ENCODE measurements at places on chromosomes 2 and 18.

DNA sequence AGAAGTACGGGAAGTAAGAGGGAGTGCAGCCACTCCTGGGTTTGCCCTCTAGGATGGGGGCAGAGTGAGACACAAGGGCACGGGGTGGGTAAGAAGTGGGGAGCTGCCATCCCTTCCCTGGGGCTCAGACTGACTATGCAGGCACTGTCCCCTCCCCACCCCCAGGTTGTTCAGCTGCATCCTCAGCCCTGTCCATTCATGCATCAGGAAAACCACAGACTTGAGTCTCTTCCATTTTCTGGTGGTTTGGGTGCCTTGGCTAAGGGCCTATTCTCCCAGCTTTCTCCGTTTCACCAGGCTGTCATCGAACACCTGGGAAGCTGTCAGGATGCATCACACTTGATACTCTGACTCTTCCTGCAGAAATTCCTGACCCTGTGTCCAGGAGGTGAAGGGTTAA lies 111.9 kb downstream of the TFCP2L1 start:
- DNase-seq: no peak

GRCh38 chr2:195610717-195611116 lies 46.3 kb upstream of the SLC39A10 start:
- no peak for DNase-seq

GRCh38 chr2:142926445-142926844 lies 49.0 kb downstream of the KYNU start:
- no peak for DNase-seq

GRCh38 chr2:80461505-80462197 lies 157.1 kb upstream of the LRRTM1 start:
- no peak for DNase-seq

GRCh38 chr18:13232971-13233786 lies 14.6 kb downstream of the LDLRAD4 start:
- DNase-seq: no peak

DNA sequence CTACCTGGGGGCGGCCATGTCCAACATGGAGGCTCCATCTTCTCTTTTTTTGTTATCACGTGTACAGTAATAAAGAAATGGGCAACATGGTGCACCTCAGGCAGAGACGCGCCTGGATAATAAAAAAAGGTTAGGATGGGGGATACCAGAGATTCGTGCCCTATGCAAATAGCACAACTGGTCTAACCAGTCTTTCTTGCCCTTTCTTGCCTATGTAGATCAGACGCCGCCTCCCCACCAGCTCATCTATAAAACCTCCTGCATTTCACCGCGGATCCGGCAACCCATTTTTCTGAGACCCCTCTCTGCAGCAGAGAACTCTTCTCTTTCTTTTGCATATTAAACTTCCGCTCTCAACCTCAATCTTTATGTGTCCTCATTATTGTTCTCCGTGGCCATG lies 68.7 kb downstream of the MYL12B start:
- no peak for DNase-seq

- no peak for DNase-seq
These were observed 906.6 kb upstream of the LRATD1 start for GRCh38 chr2:13725945-13726344.

GRCh38 chr18:69853051-69853450 lies 94.6 kb downstream of the CD226 start:
- DNase-seq: no peak

- DNase-seq: no peak
These were observed 127.6 kb upstream of the TANK start for GRCh38 chr2:161032635-161033034.

- DNase-seq: no peak
These were observed 114.6 kb upstream of the CD302 start for GRCh38 chr2:159912580-159912979.

GRCh38 chr2:62344472-62344871 lies 148.6 kb downstream of the B3GNT2 start:
- no peak for DNase-seq

DNA sequence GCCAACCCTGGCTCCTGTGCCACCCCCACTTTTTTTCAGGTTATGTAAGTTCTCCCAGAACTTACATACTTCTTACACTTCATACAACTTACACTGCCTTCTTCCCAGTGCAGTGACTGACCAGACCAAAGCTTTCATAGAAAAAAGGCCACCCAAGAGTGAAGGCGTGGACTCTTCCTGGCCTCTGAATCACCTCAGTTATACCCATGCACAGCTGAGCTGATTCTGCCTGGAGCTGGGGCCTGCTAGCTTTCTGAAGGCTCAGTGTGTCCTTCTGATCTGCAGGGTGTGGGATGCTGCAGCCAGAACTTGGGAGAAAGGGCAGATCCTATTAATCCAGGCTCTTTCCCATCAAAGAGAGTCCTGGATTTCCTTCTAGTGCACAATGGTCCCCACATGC lies 216.1 kb downstream of the TTC32 start:
- DNase-seq: no peak

DNA sequence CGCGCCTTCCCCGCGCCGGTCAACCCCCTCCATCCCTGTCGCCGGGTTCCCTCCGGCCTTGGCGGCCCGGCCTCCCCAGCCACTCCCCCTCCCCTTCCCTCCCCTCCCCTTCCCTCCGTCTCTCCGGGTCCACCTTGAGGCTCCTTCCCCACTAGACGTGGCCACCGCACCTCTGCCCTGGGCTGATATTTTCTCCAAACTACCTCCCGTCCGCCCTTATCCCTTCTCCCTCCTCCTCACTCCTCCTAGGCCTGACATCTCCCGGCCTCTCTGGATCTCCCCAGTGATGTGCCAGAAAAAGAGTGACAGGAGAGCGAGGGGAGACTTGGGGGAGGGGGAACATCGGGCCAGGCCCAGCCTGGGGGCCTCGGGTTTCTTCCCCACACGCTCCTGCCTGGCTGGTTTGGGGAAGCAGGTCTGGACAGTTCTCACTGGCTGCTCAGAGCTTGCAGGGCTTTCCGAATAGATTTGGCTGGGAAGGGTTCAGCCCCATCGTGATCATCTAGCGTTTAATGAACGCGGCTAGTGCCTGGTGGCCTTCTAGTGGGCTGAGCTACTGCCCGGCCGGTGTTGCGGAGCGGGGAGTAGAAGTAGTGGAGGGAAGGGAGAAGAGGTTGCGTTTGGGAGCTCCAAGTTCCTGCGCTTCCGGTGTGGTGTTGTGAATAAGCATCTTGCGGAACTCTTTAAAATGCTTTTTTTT lies 641 bp downstream of the MAPRE3 start:
- DNase-seq: no peak

GRCh38 chr2:3780477-3781402 lies 77.4 kb downstream of the DCDC2C start:
- DNase-seq: peak; percentile 52

GRCh38 chr2:222039821-222040220 lies 259.0 kb downstream of the PAX3 start:
- DNase-seq: no peak

DNA sequence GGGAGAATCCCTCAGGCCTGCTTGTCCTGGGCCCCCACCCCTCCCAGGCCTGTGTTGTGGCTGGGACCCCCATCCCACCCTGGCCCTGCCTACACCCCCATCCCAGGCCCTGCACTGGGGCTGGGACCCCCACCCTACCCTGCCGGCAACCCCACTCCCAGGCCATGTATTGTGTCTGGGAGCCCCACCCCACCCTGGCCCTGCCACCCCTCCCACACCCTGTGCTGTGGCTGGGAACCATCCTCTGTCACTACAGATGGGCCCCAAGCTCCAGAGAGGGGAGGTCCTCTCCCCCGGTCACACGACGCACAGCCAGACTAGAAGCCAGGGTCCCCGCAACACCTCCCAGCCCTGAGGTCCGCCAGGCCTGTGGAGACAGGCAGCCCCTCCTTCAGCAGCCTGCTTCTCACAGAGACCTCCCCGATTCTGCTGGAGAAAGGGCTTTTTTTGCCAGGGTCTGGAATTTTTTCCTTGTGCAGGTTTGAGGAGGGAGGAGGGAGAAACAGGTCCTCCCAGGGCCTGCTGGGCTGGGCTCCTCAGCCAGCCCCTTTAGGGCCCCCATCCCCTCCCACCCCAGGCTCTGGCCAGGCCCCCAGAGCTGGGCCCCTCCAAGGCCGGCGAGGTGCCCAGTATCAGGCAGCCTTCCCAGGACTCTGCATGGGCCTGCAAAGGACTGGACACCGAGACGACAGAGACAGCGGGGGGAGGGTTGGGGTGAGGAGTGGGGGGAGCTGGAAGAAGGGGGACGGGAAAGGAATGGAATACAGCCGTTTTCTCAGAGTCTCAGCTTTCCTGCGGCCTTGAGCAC lies 28.0 kb downstream of the KIF1A start:
- no peak for DNase-seq

- no peak for DNase-seq
These were observed 8.0 kb downstream of the SP100 start for GRCh38 chr2:230423851-230424458.

DNA sequence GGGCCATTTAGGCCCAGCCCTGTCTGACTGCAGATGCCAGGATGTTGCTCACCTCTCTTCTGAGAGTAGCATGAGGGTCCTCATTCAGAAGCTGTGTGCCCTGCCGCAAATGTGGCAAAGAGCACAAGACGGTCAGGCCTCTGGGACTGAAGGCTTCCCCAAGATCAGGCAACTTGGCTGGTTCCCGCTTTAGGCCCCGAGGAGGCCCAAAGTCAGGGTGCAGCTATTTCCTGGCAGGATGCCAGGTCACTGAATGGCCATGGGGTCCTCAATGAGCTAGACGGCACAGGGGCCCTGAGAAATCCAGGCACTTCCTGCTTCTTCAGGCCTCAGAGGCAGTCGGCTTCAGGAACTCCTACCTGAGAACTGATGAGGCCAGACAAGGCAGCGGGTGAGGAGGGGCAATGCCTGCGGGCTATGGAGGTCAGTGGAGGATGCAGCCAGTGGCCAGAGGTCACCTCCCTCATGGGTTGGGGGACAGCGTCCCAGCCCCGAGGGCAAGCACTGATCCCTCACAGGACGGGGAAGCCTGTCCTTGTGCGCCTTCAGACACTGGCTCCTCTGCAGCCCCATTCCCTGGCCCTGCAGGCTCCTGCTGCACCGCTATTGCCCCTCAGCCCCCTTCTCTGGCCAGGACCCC lies 44.9 kb downstream of the LMAN2L start:
- DNase-seq: no peak

DNA sequence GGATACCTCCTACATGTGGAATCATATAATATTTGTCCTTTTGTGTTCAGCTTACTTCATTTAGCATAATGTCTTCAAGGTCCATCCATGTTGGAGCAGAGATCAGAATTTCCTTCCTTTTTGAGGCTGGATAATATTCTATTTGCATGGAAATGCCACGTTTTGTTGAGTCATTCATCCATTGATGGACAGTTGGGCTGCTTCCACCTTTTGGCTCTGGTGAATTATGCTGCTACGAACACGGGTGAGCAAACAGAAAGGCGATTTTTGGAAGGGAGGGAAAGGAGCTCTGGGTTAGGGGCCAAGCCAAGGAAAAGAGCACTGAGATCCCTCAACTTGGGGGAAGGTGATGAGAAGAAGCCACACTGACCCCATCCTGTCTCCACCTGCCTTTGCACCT lies 260.5 kb downstream of the TNS1 start:
- DNase-seq: no peak

- peak; percentile 19 for DNase-seq
These were observed 28.8 kb upstream of the TMEM18 start for GRCh38 chr2:705971-706511.

DNA sequence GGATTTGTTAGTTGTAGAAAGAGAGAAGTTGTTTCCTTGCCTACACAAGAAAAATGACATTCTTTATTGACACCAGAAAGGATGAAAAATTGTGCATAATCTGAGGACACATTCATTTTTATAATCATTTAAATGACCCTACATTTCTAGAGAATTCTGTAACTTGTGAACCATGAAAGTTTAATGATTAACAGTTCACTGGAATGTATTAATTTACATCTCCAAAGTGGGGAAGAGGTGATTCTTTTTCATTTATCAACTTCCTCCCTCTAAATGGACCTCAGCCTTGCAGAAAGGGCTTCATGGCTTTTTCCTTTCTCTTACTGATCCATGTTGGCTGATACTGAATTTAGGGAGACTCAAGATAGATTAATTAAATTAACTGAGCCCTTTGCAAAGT lies 565.2 kb upstream of the LINC00305 start:
- DNase-seq: no peak

DNA sequence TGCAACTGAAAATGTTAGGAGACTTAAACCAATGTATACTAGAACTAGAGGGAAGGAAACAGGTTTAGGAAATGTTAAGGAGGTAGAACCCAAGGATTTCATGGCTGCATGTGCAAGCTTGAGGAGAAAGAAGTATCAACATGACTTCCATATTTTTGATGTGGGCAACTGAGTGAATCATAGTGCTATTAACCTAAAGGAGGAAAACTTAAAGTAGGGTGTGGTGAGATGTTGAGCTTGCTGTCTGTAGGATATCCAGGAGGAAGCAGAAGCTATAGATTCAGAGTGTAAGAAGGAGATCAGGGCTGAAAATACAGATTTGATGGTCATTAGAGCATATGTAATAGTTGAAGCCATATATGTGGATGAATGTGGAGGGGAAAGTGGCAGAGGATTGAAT lies 31.5 kb downstream of the NDC80 start:
- DNase-seq: no peak

GRCh38 chr2:188276255-188276654 lies 15.4 kb upstream of the GULP1 start:
- no peak for DNase-seq

DNA sequence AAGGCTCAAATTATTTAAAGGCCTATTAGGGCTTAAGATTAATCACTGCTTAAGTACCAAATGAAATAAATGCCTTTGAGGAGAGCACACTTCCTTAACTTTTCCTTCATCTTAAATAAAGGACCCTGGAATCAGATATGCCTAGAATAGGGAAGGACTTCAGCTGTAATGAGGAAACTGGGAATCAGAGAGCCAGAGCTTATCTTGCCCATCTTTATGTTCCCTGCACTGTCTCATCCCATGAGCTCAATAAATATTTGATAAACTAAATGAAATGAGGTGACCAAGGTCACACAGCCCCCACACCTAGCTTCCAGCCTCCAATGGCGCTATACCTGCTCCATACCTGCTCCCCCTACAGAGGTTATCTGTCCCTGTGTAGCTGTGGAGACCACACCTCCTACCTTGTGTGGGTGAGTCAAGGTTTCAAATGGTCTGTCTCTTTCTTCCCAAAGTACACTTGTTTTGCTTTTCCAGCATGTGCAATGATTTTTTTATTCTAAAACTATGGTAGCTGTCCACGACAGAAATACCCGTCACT lies 23.4 kb upstream of the NEDD4L start:
- no peak for DNase-seq

GRCh38 chr18:29307231-29307630 lies 1130.3 kb upstream of the CDH2 start:
- no peak for DNase-seq

GRCh38 chr18:61323951-61324350 lies 9.3 kb upstream of the CDH20 start:
- no peak for DNase-seq

GRCh38 chr2:38505779-38506178 lies 96.9 kb downstream of the HNRNPLL start:
- DNase-seq: no peak

DNA sequence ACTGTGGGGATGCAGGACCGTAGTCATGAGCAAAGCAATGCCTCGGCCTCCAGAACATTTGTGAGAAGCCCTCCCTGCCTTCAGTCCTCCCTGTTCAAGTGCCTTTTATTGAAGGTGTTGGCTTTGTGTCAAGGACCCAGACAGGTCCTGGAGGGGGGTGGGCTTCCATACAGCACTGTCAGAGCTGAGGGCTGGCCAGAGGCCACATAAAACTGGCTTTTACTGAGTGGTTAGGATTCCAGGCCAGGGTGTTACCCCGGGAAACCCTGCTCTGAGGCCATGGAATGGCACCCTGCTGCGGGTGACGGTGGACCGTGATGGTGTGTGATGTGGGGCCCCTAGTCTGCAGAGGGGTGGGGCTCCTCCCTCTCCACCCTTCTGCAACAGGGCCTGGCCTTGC lies 41.6 kb downstream of the TOGARAM2 start:
- DNase-seq: no peak
